ENCODE measurements at places on chromosomes 12 and 14.

GRCh38 chr12:45216230-45216982, 511 bp downstream of the ANO6 start:
- DNase-seq = peak; percentile 44

- DNase-seq = no peak
Observed at GRCh38 chr14:105632010-105632409, 105.6 kb downstream of the TMEM121 start.

- no peak for DNase-seq
Observed at GRCh38 chr12:62771828-62772227, 163.1 kb downstream of the PPM1H start.

- peak; percentile 32 for DNase-seq
Observed at GRCh38 chr14:99807413-99808153, 14.4 kb downstream of the EML1 start.

DNA sequence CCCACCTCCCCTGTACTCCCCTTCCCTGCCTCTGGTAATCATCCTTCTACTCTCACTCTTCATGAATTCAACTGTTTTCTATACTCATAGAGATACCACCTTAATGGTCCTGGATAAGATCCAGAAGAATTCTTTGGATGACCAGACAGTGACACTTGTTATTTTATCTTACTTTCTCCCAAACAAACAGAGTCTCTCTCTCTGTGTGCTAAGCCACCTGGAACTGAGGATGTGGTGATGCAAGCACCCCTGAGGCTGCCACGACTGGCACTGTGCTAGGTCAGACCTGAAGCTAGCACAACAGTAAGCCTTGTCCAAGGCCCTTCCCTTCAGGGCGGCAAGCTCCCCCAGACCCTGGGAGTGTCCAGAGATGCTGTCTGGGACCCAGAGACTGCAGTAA, 250.2 kb downstream of the C12orf50 start:
- no peak for DNase-seq

DNA sequence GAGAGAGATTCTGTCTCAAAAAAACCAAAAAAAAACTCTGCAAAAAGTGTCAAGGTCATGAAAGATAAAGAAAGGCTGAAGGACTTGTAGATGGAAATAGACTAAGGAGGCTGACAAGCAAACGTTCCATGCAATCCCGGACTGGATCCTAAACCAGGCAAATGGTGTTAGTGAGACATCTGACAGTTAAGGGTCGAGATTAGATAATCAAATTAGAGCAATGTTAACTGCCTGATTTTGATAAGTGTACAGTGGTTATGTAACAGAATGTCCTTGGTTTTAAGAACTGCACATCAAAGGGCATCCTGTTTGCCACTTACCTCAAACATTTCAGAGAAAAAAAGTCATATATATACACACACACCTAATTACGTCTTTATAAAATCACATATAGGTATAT, 3.5 kb upstream of the RAN start:
- no peak for DNase-seq

DNA sequence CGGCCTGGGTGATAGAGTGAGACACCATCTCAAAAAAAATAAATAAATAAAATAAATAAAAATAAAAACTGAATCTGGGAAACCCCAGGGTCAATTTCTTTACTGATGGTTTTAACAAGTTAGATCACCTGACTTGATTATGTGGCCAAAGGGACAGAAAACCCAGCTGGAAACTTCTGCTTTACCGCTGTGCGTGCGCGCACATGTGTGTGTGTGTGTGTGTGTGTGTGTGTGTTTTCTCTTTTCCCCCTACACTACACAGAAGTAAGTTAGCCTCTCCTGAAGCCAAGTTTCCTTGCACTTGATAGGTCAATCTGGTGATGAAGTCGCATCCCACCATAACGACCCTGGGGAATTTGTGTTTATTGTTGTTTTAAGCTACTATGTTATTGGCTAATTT, 105.3 kb upstream of the AMN1 start:
- no peak for DNase-seq

DNA sequence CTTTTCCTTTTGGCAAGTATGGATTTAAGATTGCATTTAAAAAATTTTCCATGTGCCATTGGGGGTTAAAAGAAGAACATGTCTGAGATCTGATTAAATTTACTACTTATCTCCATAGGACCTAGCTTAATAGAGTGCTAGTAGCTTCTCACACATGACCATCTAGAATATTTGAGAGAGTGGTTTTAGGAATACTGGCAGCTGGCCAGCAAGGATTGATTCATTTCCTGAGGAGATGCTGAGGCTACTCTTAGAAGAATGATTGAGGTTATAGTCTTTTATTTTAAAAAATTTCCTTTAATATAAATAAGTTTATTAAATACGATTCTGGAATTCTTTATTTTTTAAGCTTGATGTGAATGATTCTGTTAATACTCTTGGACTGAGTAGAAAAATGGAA, 56.2 kb downstream of the MIPOL1 start:
- peak; percentile 82 for DNase-seq

DNA sequence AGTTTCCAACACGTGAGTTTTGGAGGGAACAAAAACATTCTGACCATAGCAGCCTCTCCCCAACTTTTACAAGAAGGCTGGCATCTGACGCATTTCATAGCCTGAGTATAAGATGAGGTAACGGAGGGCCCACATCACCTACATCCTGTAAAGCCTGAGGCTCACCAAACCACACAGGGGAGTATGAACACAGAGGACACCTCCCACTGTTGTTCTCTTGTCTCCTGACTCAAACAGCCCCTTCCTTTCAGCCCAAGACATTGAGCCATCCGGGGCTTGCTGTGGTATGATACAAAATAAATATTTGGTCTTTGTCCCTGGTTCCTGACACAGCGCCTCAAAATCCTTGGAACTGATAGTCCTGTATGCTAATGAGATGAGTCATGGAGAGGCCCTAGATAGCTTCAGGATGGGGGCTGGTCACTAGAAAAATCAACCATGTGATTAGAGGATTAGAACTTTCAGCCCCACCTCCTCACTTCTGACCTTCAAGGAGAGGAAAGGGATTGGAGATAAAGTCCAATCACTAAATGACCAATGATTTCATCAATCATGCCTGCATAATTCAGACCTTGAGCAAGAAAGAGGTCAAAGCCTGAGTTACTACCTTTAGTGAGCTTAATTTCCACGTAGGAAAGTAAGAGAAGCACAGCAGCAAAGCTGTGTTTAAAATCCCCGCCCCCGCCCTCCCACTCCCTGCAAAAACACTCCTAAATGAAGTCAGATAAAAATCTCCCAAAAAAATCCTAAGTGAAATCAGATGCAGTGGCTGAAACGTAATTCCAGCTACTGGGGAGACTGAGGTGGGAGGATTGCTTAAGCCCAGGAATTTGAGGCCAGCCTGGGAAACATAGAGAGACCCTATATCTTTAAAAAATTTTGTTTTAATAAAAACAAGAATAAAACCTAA, 236.4 kb downstream of the PCNX1 start:
- DNase-seq = peak; percentile 87

GRCh38 chr12:41536813-41537490, 348.8 kb downstream of the PDZRN4 start:
- DNase-seq = no peak

GRCh38 chr14:21256539-21257393, 12.5 kb downstream of the HNRNPC start:
- no peak for DNase-seq

GRCh38 chr14:77082356-77082755, 15.7 kb upstream of the CIPC start:
- no peak for DNase-seq

GRCh38 chr12:38904537-38905479, 583 bp downstream of the CPNE8 start:
- peak; percentile 20 for DNase-seq

GRCh38 chr12:27969624-27970400, 2.7 kb downstream of the PTHLH start:
- peak; percentile 48 for DNase-seq

DNA sequence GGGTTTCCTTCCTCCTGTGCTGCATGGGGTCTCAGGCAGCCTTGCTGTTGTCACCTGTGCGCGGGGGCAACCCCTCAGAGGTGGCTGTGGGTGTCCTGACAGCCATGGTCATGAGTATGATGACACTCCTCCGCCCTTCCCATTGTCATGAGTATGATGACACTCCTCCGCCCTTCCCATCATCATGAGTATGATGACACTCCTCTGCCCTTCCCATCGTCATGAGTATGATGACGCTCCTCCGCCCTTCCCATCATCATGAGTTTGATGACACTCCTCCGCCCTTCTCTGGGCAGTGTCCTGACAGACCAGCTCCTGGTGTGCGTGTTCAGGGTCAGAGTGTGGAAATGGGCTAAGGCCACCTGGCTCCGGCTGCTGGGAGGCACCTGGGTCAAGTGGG, 40.0 kb downstream of the FBRSL1 start:
- no peak for DNase-seq

- DNase-seq = no peak
Observed at GRCh38 chr12:47591795-47592194, 114.0 kb downstream of the RPAP3 start.

GRCh38 chr12:24045816-24046257, 96.4 kb upstream of the SOX5 start:
- DNase-seq = peak; percentile 80

DNA sequence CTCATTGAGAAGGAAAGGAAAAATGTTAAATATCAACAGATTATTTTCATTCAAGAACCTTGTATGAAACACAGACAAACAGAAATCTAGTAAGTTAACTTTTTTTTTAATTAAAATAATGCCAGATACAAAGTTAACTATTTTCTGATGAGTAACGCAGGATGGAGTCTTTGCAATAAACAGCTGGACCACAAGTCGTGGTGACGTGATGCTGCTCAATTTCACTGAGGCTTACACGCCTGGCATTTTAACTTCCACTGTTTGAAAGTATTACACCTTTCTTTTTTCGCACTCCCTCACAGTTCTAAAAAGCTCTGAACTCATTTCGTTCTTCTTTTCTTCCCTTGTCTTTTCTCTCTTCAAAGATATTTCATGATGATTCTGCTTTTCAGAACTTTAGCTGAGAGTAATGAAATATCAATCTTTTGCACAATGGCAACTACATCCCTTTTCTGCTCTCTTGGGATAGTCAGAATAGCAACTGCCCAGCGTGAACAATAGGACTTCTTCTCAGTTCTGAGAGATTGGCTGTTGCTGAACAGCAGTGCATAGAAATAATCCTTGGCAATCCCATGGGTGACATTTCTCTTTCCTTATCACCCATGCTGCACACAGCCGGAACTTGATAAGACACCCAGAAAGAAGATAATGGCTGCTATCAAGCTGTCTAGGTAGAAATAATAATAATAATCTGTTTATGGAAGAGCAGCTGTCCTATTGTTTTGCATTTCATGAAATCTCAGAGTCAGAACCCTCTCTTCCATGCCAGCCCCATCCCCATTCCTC, 160.5 kb downstream of the BTG1 start:
- DNase-seq = peak; percentile 65

DNA sequence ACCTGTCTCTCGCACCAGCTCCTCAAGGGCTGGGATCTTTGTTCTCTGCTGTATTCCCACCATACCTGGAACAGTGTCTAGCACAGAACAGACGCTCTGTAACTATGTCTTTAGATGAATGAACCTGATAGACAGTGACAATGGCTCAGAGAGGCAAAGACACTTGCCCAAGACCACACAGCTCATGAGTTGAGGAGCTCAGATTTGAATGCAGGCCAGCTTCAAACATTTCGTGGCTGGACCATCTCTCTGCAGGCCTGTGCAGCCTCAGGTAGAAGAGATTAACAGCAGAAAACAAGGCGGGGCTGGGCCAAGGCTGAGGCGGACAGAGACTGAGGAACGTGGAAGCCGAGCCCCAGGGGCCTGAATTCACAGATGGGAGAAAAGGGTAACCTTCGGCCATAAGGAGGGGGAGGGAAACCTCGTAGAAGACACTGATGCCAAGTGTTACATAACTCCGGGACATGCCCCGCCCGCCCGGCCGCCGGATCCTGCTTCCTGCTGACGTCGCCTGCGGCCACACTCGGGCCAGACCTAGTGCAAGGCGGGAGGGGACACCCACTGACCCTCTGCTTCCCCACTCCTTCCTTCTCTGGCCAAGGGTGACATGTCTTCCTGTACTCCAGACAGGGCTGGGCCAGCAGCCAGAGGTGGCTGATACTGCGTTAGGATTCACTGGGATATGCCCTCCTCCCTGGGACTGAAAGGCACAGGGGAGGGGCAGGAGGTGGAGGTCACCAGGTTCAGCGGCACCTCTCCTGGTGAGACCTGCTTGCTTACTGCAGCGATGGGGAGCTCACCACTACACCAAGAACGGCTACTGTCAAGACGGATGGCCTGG, 86.8 kb downstream of the RFLNA start:
- no peak for DNase-seq

GRCh38 chr12:45166056-45166455, 49.8 kb upstream of the ANO6 start:
- DNase-seq = no peak

DNA sequence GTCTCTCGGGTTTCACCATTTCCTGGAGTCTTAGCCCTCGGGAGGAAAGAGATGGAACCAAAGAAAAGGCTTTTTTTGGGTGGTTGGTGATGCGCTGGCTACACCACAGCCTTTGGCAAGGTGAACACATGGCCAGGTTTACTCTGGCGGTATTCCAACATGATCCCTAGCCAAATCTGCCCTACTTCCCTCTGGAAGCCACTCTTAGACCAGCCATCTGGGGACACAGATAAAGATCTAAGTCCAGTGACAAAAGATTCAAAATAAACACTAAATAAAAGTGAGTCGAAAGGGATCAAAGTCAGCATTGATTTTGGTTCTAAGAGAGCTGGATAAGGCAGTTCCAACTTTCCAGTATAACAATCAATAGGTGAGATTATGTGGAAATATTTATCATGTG, 694.5 kb downstream of the VRK1 start:
- no peak for DNase-seq

DNA sequence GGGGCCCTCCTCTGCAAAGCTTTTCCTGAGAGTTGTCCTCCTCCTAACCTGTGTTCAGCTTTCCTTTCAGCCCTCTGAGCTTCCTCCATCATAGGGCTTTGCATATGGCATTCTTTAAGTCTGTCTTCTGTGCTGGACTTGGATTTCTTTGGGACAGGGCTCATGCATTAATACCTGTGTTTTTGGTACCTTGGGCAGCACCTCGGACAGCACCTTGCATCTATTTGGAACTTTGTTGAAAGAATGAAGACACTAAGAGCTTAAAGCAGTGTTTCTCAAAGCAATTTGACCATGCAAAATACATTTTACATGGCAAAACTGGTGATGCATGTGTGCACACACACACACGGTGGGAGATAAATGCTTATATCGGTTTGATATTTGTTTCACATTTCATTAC, 115.0 kb upstream of the SRRM4 start:
- DNase-seq = no peak

- no peak for DNase-seq
Observed at GRCh38 chr12:94819011-94819410, 168.7 kb upstream of the TMCC3 start.

DNA sequence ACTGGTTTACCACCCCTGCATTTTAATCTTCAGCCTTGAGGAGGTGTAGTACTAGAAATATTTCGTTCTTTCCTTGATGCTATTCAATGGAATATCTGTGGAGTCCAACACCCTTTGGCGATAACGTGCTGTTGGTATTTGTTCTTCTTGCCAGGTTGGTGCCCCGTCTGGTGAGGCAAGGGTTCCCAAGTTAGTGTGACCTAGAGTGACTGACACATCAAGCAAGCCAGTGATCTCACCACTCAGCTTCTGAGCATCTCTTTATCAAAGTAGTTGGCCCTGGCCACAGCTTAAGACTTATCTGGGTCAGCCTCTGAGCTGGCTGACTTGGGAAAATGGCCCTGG, 60.2 kb downstream of the PLXNC1 start:
- no peak for DNase-seq

All from fibroblast of skin of right quadriceps (primary cell).